ENCODE measurements at places on chromosomes 3 and 15.

DNA sequence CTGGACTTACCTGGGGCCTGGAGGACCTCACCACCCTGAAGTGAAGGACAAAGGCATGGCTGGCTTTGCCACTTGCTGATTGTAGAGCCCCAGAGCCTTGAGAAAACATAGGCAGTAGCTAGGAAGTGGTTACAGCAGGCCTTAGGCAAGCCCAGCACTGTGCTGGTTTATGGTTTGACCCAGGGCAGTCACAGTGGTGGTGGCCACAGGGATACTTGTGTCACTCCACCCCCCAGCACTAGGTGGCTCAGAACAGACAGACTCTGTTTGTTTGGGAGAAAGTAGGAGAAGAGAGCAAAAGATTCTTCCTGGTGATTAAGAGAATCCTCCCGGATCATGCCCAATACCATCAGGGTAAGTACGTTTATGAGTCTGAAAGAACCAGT is 13.2 kb upstream of the COL8A1 start:
- DNase-seq = no peak

- DNase-seq = no peak
Observed at GRCh38 chr3:146280864-146281263, 30.0 kb upstream of the PLSCR4 start.

DNA sequence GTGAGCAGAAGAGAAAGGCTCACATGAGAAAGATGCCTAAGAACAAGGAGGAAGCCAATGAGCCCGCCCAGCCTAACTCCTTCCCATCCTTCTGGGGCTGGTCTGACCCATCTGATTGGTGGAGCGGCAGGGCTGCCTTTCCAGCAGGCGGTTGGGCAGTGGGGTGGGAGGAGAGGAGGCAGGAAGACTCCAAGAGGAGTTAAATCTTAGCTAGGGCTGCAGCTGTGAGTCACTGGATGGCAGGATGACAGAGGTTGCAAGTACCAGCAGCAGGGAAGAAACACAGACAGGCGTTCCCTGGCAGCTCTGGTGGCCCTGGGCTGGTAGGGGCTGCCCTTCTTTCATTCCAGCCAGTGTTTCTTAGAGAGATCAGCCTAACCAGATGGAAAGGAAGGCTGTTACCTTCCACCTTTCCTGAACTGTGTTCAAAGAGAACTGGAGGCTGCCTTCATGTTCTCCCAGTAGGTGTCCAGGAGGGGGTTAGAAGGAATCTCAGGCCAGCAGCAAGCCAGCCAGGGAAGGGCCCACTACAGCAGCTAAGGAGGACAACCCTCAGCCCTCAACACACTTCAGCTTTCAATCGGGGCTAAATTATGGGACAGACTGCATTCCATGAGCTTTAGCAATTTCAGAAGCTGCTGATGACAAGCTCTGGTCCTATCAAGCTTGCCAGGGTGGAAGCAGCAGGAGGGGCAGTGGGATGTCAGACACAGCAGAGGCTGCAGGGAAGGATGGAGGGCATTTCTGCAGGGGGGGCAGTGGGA is 50.3 kb downstream of the CHSY1 start:
- DNase-seq = peak; percentile 65

- no peak for DNase-seq
Observed at GRCh38 chr3:19016851-19017250, 131.5 kb upstream of the KCNH8 start.

GRCh38 chr3:38219609-38220197 is 45.9 kb upstream of the SLC22A13 start:
- no peak for DNase-seq

DNA sequence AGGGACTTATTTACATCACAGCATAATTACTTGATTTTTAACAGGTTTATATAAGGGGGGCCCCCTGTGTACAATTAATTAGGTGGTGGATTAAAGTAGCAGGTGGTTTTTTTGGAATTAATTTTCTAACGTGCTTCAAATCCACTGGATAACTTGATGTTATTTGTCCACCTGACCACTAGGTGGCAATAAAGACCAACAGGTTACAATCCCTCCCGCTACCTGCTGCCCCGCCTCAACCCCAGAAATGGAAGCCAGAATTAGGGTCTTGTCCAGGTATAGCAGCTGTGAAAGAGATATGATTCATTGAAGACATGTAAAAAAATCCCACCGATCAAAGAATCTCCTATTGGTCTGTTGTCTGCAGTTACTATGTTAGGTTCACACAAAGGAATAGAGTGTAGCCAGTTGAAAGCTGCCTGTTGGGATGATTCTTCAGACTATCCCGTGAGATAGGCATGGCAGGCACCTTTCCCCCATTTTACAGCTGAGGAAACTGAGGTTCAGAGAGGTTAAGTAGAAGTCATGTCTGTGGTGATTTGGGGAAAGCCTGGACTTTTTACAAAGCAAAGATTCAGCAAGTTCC is 44.0 kb downstream of the MFSD1 start:
- peak; percentile 40 for DNase-seq

DNA sequence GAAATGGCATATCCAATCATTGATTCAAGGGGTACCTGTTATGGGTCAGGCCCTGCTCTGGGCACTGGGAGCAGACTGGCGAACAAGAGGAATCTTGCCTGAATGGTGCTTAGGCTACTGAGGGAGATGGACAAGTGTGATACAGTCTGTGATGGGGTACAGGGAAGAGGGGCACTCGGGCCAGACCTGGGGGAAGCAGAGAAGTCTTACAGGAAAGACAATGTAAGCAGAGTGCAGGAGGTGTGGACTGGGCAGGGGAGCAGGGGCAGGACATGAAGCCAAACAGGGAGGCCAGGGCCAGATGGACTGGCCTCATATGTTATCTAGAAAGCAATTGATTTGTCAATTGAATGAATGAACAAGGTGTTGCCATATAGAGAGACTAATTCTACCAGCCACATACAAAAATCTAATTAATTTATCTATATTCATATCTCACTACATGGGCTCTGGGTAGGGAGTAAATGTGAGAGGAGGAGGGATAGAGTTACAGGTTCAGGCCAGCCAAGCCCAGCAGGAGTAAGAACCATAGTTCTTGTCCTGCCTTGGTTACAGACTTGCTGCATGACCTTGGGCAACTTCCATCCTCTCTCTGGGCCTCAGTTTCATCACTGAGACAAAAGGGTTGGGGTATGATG is 3.6 kb upstream of the IGDCC4 start:
- no peak for DNase-seq

- no peak for DNase-seq
Observed at GRCh38 chr3:128287216-128287615, 133.9 kb downstream of the EEFSEC start.

- DNase-seq = no peak
Observed at GRCh38 chr3:57048052-57048671, 12.3 kb upstream of the SPATA12 start.

All from activated naive CD4-positive, alpha-beta T cell treated with anti-CD3 and anti-CD28 coated beads for 36 hours (primary cell).